ENCODE measurements at places on chromosomes 6 and 20. TPM values are rescaled to one million over a fixed set of nuclear protein-coding genes. Genes with fewer than 3 reads are reported as not detected.

- no peak overlapping the region for H3K4me3 ChIP-seq
- H3K36me3 ChIP-seq = no peaks in the 10 kb centered on the region
- no peaks in the 10 kb centered on the region for H3K27me3 ChIP-seq
- H3K4me1 ChIP-seq = no peaks in the 10 kb centered on the region
- DNase-seq = no peak
Measured at GRCh38 chr6:4907602-4908001, 96.2 kb downstream of the RPP40 start.

- H3K4me3 ChIP-seq = no peak overlapping the region
- no peaks in the 10 kb centered on the region for H3K4me1 ChIP-seq
- H3K27ac ChIP-seq = no peak overlapping the region
- no peaks in the 10 kb centered on the region for H3K27me3 ChIP-seq
- DNase-seq = no peak
Measured at GRCh38 chr6:99378636-99379035, 15.4 kb downstream of the COQ3 start.

DNA sequence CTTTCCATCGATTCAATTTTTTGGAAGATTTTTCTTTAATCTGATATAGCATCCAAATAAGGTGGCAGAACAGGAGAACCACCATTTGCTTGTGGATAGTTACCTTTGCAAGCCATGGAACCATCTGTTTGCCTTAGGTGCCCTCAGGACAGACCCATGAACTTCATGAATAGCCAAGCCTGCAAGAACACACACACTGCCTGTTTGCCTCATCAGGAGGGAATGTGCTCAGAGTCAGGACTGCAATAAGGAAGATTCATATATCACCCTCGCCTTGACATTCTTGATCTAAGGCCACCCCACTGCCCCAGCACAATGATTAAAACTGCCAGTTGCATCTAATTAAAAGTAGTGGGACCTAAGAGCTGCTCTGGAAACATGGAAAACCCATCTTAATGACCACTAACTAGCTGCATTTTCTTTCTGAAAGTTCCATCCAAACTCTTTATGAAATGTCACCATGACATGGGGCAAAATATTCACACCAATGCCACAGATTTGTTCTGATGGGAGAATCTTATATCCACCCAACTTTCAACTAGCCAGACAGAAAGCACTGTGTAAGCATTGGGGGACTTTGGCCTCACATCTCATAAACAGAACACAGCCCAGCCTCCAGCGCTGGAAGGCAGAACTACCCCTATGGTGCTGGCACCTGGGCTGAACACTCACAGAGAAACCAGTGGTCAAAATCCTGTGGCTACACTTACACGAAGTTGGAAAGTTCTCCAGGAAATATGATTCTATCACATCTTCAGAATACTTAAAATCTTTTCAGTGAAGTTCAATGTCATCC lies 48.3 kb downstream of the TBXT start:
- H3K36me3 ChIP-seq = no peaks in the 10 kb centered on the region
- H3K4me3 ChIP-seq = no peak overlapping the region
- no peaks in the 10 kb centered on the region for H3K4me1 ChIP-seq
- no peaks in the 10 kb centered on the region for H3K27me3 ChIP-seq

DNA sequence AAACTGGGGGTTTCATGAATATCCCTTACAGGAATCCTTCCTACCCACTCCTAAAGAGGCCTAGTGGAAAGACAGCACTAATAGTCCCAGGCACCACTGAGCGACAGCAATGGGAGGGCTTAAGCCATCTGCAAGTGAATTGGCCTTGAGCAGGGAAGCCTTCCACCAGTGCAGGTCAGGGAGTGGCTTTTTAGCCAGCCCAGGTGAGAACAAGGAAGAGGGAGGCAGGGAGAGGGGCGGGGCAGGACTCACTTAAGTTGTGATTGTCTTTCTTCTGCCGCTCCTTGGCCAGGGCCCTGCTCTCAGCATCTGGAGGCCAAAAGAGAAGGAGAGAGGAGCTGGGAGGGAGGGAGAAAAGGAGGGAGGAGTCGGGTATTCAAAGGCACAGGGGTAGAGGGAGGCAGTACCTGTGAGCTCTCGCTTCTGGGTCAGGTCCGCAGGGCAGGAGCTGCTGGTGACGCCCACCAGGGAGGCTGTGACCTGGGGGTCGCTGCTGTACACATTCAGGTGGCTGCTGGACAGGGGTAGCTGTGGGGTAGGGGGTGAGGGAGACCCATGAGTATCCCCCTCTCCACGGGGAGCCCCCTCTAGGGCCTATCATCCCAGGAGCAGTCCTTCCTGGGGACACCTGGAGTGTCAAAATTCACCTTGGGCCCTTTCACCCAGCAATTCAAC lies 47.8 kb downstream of the TFEB start:
- no peak for DNase-seq
- no peaks in the 10 kb centered on the region for H3K36me3 ChIP-seq
- no peak overlapping the region for H3K4me3 ChIP-seq
- no peaks in the 10 kb centered on the region for H3K4me1 ChIP-seq
- H3K27me3 ChIP-seq = no peaks in the 10 kb centered on the region
- H3K27ac ChIP-seq = peak overlapping the region; percentile 52

DNA sequence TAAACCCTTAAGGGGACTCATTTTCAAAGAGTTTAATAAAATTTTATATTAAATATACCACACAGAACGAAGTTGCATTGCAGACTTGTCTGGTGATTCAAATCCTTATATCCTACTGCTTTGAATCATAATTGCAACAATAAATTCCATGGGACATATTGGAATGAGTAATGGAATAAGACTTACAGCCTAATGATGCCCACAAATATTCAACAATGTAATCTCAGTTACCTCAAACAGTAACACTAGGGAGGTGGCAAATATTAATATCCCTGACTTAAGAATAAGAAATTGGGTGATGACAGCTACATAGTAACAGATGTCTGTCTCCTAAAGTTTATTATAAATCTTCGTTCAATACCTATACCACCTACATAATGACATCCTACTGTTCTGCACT lies 52.6 kb downstream of the BMP5 start:
- no peak for DNase-seq
- H3K4me1 ChIP-seq = no peaks in the 10 kb centered on the region
- no peak overlapping the region for H3K27ac ChIP-seq
- no peaks in the 10 kb centered on the region for H3K27me3 ChIP-seq

DNA sequence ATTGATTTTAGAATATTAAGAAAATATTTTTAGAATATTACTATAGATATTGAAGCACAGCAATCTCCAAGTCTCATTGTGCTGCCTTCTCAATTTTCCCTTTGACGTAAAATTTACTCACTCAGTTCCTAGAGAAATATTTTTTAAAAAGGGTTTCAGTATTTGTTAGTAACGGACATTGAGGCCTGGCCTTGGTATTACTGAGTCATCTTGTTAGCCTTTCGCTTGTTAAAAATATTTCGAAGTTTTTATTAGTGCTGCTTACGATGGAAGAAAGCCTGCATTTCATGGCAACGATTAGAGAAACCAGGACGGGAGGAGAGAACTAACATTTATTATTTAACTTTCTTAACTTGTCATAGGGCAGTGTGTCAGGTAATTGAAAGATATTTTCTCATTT lies 82.2 kb downstream of the TIAM2 start:
- H3K4me3 ChIP-seq = no peak overlapping the region
- H3K4me1 ChIP-seq = no peaks in the 10 kb centered on the region
- no peak overlapping the region for H3K27ac ChIP-seq
- no peaks in the 10 kb centered on the region for H3K36me3 ChIP-seq

DNA sequence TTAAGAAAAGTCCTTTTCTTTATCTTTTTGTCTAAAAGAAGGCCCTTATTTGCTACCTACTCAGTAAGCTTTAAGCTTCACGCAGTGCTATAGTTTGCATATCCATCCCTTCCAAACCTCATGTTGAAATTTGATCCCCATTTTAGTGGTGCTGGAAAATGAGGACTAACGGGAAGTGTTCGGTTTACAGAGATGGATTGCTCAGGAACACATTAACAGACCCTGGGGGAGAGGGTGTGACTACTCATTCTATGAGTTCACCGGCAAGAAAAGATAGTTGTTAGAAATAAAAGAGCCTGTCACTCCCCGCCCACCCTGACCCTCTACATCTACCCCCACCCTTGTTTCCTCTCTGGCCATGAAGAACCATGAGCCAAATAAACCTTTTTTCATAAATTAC lies 546.2 kb downstream of the MEI4 start:
- H3K27me3 ChIP-seq = no peaks in the 10 kb centered on the region
- H3K36me3 ChIP-seq = no peaks in the 10 kb centered on the region
- no peak overlapping the region for H3K4me3 ChIP-seq
- DNase-seq = no peak
- H3K27ac ChIP-seq = no peak overlapping the region

DNA sequence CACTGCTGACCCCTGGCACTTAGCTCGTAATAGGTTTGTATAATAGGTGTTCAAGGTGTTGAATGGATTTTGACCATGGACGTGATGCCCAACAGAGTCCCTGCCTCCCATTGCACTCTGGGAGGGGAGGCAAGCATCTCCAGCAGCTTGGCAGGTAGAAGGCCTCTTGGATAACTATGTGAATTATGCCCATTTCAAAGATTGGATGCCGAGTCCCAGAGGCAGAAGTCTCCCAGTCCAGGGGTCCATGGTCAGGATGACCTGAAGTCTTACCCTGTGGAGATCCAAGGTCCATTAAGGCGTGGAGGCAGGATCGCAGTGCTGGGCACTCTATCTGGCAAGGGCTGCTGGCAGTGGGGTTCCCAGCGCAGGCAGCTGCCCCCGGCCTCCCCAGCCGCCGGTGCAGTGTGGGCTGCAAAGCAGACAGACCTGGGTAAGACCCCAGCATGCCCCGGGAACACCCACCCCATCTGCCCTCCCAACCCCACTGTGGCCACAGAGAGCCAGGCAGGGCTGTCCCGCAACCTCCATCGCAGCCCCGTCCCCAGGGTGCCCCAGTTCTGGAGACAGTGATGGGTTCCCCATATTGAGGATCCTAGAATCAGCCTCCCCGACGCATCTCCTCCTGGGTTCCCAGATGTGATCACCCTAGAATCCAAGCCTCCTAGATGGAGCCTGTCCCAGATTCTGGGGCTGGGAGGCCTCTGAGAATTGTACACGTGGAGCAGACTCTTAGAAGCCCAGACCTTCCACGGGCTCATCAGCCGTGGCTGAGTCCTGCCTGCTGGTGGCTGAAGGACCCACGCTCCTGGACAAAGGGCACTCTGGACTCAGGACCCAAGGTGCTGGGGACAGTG lies 44.6 kb downstream of the APCDD1L start:
- H3K27ac ChIP-seq = no peak overlapping the region
- no peak for DNase-seq
- no peaks in the 10 kb centered on the region for H3K27me3 ChIP-seq
- H3K36me3 ChIP-seq = no peaks in the 10 kb centered on the region
- H3K4me3 ChIP-seq = no peak overlapping the region
- H3K4me1 ChIP-seq = no peaks in the 10 kb centered on the region

GRCh38 chr6:168032005-168032760 lies 34.7 kb downstream of the KIF25 start:
- H3K27me3 ChIP-seq = no peaks in the 10 kb centered on the region
- H3K4me1 ChIP-seq = no peaks in the 10 kb centered on the region
- peak overlapping the region; percentile 60 for H3K27ac ChIP-seq
- DNase-seq = no peak
- H3K36me3 ChIP-seq = no peaks in the 10 kb centered on the region
- no peak overlapping the region for H3K4me3 ChIP-seq

DNA sequence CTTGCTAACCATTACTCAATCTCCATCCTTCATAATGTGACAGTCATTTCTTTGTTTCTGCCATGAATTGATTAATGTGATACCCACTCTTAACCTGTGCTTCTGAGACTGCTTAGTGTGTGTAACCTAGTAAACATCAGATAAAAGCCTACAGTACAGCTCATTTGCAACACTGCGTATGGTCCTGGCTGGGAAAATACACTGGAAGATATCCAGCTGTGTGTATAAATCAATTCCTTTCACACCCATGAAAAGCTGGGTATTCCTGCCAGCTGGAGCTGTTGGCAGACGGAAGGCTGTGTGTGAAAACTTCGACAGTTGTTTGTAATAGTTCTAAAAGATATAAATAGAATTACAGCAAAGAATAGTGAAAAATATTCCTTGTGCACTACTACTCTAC lies 509.2 kb downstream of the FRK start:
- H3K27ac ChIP-seq = no peak overlapping the region
- no peak overlapping the region for H3K4me3 ChIP-seq
- no peaks in the 10 kb centered on the region for H3K4me1 ChIP-seq
- H3K36me3 ChIP-seq = no peaks in the 10 kb centered on the region
- DNase-seq = no peak

- H3K27ac ChIP-seq = no peak overlapping the region
- no peak for DNase-seq
- no peaks in the 10 kb centered on the region for H3K4me1 ChIP-seq
- H3K4me3 ChIP-seq = no peak overlapping the region
Measured at GRCh38 chr6:44477293-44477894, 89.9 kb downstream of the CDC5L start.

DNA sequence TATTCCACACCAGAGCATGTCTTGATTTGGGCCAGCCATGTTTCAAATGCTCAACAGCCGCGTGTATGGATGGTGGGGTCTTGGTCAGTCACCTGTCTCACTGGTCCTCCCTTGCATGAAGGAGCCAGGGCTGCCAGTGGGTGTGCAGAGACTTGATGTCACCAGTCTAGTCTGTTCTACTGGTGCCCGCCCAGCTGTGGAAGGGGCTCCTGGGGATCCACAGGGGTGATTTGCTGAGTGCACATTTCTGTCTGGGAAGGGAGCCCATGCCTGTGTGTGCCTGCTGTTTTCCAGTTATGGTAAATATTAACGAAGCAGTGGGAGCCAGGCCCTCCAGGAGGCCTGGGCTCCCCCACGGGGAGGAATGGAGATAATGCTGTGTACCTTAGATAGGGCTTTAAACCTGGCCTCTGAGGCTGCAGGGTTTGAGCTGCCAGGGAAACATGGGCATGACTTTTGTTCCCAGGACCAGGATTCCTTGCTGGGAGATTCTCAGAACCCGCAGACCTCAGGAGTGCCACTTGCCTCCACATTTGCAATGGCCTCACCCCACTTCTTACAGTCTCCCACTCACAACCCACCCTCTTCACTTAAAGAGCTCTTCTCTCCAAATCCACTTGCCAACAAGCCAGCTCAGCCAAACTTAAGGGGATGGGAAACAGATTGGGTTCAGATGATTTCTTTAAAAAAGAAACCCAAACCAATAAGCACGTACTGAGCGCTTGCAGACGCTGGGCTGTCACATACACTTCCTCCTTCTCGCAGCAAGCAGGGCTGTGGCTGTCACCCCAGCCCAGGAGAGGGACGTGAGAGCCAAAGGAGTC lies 54.1 kb downstream of the VEGFA start:
- no peak overlapping the region for H3K4me3 ChIP-seq
- no peaks in the 10 kb centered on the region for H3K36me3 ChIP-seq
- H3K27ac ChIP-seq = no peak overlapping the region
- no peaks in the 10 kb centered on the region for H3K27me3 ChIP-seq
- no peak for DNase-seq
- no peaks in the 10 kb centered on the region for H3K4me1 ChIP-seq

- no peaks in the 10 kb centered on the region for H3K4me1 ChIP-seq
- no peaks in the 10 kb centered on the region for H3K36me3 ChIP-seq
- no peak overlapping the region for H3K27ac ChIP-seq
Measured at GRCh38 chr6:43782764-43783513, 12.9 kb downstream of the VEGFA start.

Gene C20orf141
- not detected for total RNA-seq

Gene SOX12
- total RNA-seq = 1.1 TPM

Gene UBE2C
- 1.2 TPM for total RNA-seq
